NCI-H187 (cell line): ENCODE measurements at places on chromosomes 5 and 9.
A peak's percentile ranks its signal among the peaks of the same experiment; 100 is the strongest.

DNA sequence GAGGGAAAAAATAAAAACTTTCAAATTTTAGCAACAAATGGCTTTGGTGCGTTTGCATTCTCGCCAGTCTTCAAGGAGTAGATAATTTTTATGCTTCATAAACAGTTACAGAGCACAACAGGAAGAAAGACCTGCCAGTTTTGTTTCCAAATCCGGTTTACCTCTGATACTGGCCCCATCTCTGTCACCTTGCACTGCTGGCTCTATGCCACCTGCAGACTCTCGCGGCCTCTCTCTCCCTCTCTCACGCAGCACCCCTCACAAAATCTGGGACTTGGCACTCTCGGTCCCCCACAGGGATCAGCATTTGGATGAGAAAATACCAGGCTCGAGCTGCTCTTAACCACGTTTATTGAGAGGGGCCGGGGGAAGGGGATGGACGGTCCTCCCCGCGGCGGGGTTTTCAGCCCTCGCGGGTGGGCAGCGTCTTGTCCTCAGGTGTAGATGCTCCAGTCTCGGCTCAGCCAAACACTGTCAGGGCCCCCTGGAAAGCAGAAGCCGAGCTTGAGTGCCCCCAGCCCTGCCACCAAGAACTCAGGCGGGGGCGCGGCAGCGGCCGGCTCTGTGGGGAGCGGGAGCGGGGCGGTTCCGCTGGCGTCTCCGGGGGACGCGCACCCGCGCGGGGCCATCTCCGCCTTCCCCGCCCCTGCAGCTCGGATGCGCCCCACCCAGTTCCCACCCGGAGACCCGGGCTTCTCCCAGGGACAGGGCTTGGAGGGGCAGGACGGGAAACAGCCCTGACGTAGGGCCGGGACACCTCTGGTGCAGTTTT lies 1.3 kb downstream of the SCGB3A1 start:
- DNase-seq: no peak

- no peak for DNase-seq
Measured at GRCh38 chr5:175597718-175598117, 60.2 kb upstream of the HRH2 start.

GRCh38 chr5:148875205-148875875 lies 48.9 kb downstream of the ADRB2 start:
- no peak for DNase-seq

DNA sequence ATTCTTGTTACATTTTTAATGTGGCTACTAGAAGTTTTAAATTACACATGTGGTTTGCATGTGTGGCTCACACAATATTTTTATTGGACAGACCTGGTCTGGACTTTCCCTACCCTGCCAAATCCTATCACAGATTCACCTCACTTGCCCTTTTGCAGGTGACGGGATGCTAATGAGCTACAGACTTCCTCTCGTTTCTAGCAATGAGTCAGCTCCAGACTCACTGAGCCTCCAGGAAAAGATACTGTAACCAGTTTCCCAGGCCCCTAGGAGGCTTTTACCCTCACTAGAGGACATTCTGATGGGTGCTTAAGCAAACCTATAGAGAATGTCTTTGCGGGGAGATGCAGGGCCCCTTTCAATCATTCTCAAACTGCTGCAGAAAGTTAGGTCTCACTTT lies 135.4 kb downstream of the WDR41 start:
- no peak for DNase-seq

GRCh38 chr9:133163504-133164172 lies at the start of gene GBGT1:
Gene GBGT1 (minus strand): TSS chr9:133163914. CDS start chr9:133162412, 1,502 bp downstream.
- no peak for DNase-seq

DNA sequence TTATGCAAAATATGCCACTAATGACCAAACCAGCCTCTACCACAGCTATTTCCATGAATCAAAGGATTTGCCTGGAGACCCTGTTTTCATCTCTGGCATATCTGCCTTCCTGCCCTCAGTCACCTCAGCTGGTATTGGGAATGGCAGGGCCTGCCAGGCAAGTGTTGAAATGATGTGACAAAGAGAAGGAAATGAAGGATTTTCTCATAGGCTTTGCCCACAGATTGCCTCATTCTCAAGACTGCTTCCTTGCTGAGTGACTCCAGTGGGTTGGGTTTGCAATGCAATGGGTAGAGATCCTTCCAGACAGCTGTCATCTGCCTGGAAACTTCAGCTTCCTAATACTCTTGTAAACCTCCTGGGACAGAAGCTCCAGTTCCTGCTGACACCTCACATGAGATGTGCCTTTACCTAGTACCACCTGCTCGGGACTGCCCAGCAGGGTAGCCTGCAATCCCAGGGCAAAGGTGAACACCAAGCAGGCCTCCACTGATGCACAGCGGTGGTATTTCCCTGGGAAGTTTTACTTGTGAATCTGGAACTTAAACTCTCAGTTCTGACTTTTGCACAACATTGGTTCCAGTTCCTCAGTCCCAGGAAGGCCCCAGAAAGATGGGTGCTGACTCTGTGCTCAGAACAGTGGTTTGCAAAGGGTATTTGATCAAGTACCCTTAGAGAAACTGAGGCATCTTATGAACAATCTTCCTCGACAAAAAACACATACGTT lies 64.8 kb upstream of the SLC1A1 start:
- no peak for DNase-seq

DNA sequence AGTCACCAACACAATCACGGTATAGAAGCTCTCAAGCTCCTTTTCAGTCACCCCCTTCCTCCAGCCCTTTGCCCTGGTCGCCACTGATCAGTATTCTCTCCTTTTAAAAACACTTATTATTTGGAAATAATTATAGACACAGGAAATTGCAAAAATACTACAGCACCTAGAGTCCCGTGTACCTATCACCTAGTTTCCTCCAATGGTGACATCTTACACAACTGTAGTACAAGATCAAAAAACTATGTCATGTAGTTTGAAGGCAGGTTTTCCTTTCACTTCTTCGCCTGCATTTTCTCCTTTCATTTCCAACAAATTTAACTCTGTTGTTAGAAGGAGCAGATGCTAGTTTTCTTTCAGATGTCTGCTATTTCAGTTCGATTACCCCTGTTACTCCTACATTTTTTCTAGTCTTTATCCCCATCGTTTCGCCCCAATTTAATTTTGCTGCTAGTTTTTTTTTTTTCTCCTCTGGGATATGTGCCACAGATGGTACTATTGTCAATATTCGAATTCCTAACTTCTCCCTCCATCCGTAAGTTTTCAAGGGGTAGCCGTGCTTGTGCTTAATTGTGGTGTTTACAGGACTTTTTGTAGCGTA lies 612 bp upstream of the ATG10 start:
- DNase-seq: peak; percentile 57
